ENCODE measurements at places on chromosomes 7 and 10.

DNA sequence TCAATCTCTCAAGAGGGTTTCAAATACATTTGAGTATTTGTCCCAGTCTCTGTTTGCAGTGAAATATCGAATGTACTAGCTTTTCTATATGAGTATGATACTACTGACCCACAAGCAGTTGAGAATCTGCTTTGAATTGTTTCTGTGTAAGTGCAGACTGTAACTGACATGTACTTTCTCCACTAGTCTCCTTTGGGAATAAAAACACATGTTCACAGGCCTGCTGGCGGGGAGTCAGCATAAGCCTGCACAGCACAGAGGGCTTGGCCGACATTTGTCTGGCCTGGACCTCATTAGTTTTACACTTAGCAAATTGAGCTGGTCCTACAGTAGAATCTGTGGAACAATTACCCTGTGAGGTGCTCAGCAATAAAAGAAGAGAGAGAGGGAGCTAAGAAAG lies 72.6 kb downstream of the ITGB8 start:
- no peak for DNase-seq

GRCh38 chr7:50397320-50397970 lies 52.7 kb downstream of the FIGNL1 start:
- DNase-seq = no peak

GRCh38 chr10:66565999-66566398 lies 359.8 kb upstream of the LRRTM3 start:
- DNase-seq = no peak

- no peak for DNase-seq
Measured at GRCh38 chr10:25493122-25493893, 318.5 kb downstream of the GPR158 start.

- DNase-seq = no peak
Measured at GRCh38 chr7:159141167-159141566, 3.5 kb downstream of the VIPR2 start.

- DNase-seq = no peak
Measured at GRCh38 chr7:50822110-50822509, 39.4 kb upstream of the GRB10 start.

DNA sequence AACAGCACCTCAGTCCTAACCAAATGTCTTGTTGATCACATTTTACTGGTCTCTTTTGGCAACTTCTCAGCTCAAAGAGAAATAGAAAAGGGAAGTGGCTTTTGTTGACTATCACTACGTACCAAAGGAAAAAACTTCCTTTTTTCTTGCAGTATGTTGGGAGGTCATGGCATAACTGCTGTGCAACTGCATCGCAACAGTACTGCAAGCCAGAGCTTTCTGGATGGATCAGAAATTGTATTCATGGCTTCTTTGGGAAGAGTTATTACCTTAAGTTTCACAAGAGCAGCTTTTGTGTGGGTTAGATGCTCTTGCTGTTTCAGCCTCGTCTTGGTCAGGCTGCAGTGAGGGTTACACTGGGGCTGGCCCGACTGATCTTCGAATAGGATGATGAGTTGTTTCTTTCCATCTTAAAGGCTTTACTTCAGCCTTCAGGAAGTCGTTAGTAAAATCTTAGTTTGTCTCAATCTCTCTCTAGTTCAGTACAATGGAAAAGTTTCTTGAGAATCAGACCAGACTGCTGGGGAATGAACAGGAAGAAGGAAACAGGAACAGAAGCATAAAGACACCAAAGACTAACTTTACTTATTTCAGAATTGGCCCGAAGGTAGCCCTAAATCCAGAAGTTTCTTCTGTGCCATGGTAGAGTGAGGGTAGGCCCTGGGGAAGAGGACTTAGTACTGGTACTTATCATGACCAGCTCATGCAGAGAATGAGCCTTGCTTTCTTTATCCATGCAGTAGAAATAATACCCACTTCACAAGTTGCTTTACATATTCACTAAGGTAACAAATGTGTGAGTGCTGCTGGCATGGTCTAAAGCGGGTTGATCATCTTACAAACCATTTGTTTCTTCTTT lies 153.6 kb downstream of the CELF2 start:
- no peak for DNase-seq

DNA sequence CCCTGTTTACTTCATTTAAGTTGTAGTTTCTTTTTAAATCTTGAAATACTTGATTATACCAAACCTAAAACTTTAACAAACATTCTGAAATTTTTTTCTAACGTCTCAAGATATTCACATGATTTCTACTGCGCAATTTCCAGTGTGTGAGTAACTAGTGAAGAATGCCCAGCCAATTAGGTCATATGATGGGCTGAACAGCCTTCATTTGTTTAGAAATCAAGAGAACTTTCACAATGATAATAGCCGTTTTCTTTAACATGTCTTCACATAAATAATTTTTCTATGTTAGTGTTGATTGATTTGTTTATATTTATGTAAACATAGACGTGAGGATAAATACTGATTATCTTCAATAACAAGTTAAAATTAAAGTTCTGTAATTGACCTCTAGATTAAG lies 21.8 kb downstream of the STAM start:
- no peak for DNase-seq

GRCh38 chr10:128035557-128035973 lies 90.7 kb downstream of the MKI67 start:
- peak; percentile 58 for DNase-seq

- DNase-seq = peak; percentile 52
Measured at GRCh38 chr10:117175901-117176534, 21.3 kb upstream of the KCNK18 start.

DNA sequence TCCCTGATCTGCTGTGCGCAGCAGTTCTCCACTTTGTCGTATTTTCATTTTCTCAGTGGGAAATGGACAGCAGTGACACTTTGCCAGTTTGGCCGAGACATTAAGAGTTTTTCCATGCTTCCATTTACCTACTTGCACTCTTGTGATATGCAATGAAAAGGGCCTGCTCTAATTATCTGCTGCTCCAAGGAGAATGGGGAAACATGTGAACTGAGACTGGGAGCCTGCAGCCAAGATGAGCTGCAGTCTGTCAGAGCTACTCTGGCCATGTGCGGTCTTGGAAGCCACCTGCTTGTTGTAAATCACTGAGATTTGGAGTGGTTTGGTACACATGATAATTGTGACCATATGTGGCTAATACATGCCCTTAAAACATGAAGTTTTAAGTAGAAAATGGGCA lies 586.6 kb upstream of the POT1 start:
- DNase-seq = no peak

GRCh38 chr7:16178092-16178491 lies 243.2 kb downstream of the CRPPA start:
- no peak for DNase-seq

DNA sequence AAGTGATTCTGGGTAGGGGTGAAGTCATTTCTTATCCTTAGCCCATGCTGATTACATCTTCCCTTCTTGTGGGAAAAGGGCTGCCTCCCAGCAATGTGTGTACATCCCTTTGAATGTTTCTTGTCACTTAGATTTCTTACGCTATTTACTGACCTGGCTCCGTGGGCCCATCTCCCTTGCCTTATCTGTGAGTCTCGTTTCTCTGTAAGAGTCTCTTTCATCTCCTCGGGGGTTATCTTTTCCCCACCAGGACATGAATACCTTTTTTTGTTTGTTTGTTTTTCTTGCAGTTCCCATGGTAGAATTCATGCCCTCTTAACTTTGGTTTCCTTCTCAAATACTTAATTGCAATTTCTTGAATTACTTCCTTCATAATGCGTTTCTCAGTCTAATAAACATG lies 107.7 kb downstream of the BAMBI start:
- DNase-seq = no peak

DNA sequence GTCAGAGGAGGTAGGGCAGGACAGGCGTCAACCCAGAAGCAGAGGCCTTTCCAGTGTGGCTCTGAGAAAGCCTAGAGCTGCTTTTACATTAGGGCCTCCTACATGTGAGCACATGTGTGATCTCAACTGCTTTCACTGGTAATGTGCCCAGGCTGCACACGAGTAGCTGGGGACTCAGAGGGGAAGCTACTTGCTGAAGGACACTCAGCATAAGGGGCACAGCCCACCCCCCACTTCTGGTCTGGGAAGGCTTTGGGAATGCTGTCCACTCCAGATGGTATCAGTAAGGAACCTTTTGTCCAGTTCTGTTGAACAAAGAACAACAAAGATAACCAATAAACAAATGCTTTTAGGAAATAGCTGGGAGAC lies 18.9 kb downstream of the PRF1 start:
- DNase-seq = no peak

DNA sequence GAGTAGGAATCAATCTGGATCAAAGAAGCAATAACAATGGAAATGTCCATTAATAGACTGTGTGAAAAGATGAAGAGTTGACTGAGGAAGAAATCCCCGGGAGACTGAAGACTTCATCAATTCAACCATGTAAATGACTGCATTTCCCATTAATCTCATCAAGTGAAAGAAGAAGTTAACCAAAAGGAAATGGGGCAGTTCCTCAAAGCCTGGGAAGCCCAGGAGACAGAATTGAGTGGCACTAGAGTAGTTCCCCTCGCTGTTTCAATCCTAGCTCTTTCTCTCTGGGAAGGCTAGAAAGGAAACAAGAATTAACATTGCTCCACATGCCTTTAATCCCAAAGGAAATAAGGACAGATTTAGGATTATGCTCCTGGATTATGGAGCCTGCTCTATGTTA lies 4.8 kb upstream of the OR6V1 start:
- no peak for DNase-seq

DNA sequence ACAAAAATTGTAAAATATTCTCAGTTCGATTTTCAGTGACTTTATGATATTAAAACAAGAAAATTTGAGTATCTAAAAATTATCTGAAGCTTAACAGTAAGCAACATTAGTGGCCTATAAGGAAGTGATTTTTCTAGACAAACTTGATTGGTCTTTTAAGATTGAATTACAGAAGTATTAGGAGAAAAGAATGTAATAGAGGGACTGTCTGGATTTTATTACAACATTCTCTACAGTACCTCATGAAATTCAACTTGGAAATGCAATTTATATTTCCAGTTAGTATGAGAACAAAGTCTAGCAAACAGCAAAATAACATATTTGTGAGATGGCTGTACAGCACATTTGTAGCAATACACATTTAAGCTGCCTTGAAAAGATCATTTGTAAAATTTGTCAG lies 18.8 kb downstream of the REEP3 start:
- DNase-seq = no peak

DNA sequence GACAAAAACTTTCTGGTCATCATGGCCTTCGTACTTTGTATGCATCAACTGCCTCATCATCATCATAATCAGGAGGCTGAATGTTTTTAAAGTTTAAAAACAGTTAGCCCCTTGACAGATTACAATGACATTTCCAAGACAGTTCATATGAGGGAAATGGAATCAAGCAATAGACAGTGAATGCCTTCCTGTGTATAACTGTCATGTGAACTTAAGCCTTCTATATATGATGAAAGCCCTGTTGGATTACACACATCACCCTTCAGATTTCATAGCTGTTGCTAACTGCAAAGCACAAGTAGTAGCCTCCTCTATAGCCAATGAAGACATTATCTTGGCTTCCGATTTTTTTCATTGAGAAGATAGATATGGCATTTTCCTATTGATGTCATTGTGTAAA lies 154.0 kb downstream of the PLXDC2 start:
- DNase-seq = no peak

DNA sequence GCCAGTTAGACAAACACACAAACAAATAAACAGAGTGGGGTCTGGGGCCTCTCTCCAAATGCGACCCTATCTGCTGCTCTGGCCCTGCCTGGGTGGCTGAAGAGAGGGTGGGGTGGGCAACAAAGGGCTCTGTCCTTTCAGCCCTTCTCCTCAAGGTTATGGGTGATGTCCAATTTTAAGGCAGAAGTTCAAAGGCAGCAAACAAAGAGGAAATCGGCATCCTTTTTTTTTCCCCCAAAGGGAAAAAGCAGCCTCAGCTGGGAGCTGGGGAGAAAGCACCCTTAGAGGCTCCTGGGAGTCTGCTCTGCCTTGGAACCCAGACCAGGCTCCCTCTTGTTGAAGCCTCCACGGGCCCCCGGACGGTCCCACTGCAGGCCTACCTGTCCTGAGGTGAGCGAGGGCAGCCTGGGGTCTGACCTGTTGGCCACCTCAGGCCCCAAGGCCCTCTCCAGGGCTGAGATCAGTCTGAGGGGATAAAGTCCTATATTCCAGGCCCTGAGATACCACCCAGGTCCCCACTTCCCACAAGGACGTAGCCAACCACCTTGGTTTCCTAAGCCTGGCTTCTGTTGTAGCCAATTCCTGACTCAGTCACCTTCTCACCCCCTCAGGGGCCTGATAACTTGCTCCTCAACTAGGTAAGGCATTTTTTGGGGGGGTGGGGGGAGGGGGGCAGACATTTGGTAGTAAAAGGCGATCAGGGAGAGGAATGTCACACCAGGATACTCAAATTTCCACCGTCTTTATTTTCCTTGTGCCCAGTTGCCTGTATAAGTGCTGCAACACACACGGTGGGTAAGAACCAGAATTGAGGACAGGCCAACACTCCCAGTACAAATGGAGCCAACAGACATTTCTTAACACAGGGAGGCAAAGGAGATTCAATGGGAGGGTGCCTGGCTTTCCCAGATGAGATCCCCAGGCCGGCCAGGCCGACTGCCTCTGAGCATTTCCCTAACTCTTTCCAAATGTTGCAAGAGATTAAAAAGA lies 4.3 kb downstream of the HOXA11 start:
- DNase-seq = no peak

DNA sequence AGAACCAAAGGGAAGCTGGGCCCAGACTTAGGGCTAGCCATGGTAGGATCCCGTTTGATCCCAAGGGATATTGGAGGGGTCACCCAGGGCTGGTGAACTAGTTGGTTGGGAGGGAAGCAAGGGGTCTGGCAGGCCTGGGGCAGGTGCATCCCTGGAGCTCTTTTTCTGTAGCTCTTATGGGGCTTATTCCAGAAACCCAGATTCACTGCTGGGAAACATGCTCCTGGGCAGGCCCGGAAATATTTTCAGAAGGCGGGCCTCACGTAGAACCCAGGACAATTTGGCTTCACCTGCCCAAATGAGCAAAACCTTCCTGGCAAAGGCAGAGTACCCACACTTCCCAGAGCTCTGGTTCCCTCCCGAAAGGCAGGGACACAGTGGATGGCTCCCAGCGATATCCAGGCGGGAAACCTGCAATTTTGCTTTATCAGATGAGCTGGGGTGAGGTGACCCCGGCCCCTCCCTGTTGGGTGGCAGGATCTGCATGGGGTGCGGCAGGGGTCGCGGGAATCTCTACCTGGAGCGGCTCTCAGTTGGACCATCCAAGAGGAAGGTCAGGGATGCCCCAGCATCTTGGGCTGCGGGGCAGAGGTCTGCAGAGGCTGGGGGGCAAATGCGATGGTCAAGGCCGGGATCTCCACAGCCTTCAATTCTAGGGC lies 533.9 kb downstream of the TCERG1L start:
- DNase-seq = no peak

GRCh38 chr7:36153571-36154097 lies 580 bp downstream of the EEPD1 start:
- no peak for DNase-seq

GRCh38 chr10:91210435-91210834 lies 10.0 kb upstream of the PCGF5 start:
- DNase-seq = peak; percentile 53

- no peak for DNase-seq
Measured at GRCh38 chr7:41599760-41600159, 103.1 kb downstream of the INHBA start.

GRCh38 chr7:17651863-17652385 lies 288.4 kb downstream of the SNX13 start:
- DNase-seq = no peak

- DNase-seq = no peak
Measured at GRCh38 chr10:109974504-109975191, 33.1 kb upstream of the ADD3 start.

GRCh38 chr7:834277-834676 lies 2.0 kb downstream of the SUN1 start:
- DNase-seq = no peak

- no peak for DNase-seq
Measured at GRCh38 chr10:79021948-79022499, 46.7 kb upstream of the ZMIZ1 start.

All from DND-41 (cell line).